ENCODE measurements at places on chromosomes 16 and 17.

DNA sequence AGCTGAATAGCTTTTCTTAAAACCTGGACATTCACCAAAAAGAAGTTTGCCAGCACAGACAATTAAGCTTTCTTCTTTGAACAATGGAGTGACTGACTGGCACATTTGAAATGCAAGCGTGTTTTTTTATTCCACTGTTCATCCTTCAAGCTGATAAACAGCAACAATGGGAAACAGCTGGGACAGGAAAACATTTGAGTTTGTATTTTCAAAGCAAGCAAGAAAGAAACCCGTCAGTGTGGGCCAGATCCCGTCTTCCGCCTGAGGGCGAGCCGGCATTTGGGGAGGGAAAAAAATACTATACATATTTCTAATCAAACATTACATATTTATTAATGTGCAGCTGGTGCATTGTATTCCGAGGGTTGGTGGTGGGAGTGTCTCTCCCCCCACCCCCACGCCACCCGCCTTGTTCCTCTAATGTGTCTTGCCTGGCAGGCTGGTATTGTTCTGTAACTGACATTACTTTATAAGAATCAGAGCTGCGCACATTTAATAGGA is 94.3 kb downstream of the CYLD start:
- peak; percentile 35 for DNase-seq

DNA sequence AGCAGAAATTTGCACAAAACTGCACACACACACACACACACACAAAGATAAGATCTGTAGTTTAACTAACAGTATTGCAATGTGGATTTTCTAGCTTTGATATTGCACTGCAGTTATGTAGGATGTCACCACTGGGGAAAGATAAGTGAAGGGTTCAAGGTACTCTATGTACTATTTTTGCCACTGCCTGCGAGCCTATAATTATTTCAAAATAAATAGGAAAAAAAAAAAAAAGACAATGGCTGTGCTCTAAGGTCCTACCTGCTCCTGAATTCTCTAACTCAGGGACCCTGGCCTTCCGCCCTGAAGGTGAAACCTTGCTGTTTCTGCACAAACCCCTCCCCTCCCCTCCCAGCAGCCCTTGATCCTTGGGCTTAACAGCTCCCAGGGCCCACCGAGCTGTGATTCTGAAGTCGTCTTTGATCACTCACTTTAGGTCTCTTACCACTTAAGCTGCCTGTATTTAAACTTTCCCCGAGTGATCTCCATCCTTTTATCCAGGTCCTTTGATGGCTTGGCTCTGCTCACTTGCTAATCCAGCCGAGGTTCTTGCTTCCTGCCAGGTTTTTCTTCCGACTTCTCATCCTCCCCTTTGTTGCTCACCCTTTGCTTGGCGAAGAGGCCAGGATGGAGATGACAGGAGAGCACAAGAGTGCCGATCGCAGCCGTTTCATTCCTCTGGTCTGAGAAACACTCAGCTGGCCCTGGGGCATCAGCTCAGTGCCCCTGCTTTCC is 37.7 kb downstream of the TMEM114 start:
- DNase-seq, result no peak

DNA sequence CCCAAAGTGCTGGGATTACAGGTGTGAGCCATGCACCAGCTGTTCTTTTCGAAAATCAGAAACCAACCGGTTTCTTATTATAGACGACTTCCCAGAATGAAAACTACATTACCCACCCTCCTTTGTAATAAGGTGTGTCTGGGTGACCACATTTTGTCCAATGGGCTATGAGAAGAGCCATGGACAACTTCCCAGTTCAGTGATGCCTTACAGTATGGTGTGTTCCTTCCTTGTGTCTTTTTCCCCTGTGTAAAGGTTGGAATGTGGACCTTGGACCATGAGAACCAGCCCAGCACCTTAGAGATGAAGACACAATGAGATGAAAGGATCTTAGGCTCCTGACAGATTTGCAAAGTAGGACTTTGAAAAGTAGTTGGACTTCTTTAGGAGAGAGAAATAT is 85.0 kb upstream of the ATF7IP2 start:
- DNase-seq, result no peak

- DNase-seq, result no peak
Measured at GRCh38 chr17:44359458-44360143, 4.1 kb downstream of the FAM171A2 start.

GRCh38 chr16:1099189-1100083 is 3.4 kb upstream of the C1QTNF8 start:
- no peak for DNase-seq

- no peak for DNase-seq
Measured at GRCh38 chr17:82658796-82659452, 10.7 kb upstream of the WDR45B start.

GRCh38 chr16:1109648-1110047 is 13.6 kb upstream of the C1QTNF8 start:
- DNase-seq, result no peak

GRCh38 chr16:62475573-62475972 is 439.3 kb upstream of the CDH8 start:
- no peak for DNase-seq

DNA sequence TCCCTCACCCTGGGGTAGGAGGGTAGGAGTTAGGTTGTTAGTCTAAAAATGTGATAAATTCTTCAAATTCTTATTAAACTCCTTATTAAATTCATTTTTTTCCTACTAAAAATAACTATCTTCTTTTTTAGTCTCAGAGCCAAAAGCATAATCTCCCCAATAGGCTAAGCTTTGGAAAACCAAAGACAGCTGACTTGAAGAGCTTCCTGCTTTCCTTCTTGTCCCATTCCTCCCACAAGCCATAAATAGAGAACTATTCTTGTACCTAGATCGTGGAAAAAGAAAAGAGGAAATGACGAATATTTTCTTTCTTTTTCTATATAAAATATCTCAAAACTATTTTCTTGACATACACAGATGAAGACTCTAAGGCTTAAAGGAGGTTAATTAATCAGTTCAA is 486.9 kb downstream of the CDH8 start:
- no peak for DNase-seq

- DNase-seq, result no peak
Measured at GRCh38 chr17:17605083-17605728, 13.7 kb upstream of the PEMT start.

DNA sequence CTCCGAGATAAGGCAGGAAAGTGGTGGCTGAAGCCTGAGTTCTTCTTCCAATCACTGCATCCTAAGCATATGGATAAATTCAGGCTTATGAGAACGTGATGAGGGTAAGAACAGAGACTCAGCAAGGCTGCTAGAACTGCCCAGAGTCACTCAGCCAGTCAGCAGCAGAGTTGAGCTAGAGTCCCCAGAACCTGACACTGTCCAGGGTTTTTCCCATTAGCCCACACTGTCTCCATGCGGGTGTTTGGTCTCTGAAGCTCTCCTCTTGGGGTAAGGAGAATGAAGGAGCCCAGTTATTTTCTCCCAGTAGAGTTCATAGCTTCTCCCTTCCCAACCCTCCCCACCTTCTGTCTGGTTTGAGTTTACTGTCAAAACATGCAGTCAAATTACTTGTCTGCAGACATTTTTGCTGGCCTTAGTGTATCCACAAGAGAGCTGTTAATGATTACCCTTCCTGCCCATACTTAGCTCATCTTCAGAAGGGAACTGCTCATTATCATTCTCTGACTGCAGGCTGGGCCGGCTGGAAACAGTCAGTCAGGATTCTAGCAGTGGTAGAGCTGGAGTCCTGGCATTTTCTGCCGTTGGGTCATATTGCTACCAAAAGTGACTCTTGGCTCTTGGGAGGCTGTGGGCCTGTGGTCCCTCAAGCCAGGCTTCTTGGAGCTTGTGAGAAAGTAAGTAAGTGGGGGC is 460.0 kb downstream of the HS3ST3B1 start:
- no peak for DNase-seq

DNA sequence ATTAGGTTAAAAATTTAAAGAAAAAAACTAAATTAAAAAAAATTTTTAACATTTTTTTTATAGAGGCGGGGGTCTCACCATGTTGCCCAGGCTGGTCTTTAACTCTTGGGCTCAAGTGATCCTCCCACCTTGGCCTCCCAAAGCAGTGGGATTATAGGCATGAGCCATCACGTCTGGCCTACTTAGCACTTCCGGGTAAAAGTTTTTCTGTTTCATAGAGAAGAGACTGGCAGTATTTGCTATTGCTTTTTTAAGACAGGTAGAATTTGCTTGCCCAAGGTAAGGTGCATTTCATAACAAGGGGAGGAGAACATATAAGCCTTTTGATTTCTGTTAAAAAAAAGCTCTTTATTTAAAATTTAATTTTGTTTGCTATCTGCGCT is 12.0 kb upstream of the HAPSTR1 start:
- DNase-seq, result no peak

DNA sequence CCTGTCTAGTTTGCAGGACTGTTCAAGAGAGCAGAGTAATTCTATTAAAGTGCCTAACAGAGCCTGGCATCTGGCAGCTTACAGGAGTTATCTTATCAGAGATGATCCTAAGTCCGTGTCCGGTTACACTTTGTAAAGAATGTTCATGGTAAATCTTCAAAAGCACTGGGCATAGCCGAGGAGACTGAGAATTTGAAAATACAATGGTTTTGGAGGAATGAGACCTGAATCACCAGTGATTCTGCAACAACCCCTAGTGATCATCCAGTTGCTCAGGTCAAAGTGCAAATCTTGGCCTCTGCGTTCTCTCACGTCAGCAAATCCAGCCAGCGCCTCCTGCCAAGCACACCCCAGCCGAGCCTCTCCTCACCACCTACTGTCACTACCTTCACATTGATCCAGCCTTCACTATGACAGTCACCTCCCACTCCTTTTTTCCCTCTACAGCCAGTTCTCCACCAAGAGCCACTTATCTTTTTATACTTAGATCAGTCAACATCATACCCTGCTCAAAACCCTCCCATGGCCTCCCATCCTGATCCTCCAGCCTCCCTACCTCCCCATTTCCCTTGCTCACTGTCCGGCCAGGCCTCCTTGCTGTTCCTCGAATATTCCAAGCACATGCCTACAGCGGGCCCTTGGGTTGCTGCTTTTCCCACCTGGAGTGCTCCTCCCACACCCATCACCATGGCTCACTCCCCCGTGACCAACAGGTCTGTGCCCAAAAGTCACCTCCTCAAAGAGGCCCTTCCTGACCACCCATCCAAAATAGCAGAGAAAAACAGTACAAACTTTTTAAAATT is 57.4 kb upstream of the ERN1 start:
- DNase-seq, result no peak

DNA sequence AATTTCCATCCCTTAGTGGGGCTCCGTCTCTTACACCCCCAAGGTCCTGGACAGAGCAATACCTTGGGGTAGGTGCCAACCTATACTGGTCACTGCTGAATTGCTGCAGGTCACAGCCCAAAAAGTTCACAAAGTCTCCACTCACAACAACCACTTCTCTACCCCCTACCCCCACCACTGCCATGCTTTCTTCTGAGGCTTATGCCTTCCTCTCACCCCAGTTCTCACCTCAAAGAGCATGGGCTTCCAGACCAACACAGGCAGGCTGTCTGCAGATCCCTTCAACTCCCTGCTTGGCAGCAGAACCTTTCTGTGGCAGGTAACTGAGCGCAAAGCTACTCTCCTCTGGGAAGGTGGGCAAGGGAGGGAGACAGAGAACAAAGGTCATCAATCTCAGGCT is 35.5 kb downstream of the C16orf78 start:
- no peak for DNase-seq

GRCh38 chr17:41987642-41988041 is 21.0 kb downstream of the CNP start:
- no peak for DNase-seq

DNA sequence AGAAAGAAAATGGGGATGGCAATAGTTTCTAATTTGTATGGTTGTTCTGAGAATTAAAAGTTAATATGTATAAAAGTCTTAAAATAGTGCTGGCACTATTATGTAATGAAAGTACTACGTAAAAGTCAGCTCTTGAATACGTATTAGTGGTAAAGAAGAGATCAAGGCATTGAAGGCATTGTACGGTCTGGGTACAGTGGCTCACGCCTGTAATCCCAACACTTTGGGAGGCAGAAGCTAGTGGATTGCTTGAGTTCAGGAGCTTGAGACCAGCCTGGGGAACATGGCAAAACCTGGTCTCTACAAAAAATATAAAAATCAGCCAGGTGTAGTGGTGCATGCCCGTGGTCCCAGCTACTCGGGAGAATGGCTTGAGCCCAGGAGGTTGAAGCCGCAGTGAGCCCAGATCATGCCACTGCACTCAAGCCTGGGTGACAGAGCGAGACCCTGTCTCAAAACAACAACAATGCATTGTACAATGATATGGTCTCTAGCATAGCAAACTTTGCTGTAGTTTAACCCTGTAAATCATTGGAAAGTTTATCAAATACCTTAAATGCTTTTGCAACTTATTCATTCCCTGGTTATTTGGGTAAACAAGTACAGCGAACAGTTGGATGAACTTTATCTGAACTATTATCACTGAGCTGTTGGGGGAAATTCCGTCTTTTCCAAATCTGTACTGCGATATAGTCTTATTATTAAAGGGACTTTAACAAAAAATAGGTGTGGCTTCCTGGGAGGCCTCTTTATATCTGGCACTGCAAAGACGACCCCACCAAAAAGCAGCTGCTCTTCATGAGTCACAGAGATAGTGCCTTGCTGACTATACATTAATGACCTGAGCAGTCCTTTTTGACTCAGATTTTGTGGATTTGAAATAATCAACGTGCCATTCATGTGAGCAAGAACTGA is 73.6 kb downstream of the GPRC5B start:
- no peak for DNase-seq

DNA sequence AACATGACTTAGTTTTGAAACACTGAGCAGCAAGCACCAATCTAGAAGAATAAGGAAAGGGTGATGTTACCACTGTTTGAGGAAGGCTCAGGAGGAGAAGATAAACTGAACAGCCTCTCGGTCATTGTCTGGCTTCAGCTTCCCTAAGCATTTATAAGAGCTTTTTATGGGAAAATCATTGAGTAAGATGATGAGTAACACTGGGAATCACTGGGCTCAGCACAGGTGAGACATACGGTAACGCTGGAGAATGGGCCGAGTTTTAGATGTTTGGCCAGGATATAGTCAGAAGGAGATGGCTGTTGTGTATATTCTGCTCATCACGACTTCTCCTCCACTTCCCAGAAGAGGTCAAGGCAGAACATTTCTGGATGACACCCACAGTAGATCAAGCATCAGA is 42.2 kb upstream of the ALOX12 start:
- DNase-seq, result no peak

- no peak for DNase-seq
Measured at GRCh38 chr16:69610356-69610755, 44.6 kb downstream of the NFAT5 start.

- DNase-seq, result peak; percentile 93
Measured at GRCh38 chr17:10616502-10617119, 40.5 kb downstream of the MYH3 start.

DNA sequence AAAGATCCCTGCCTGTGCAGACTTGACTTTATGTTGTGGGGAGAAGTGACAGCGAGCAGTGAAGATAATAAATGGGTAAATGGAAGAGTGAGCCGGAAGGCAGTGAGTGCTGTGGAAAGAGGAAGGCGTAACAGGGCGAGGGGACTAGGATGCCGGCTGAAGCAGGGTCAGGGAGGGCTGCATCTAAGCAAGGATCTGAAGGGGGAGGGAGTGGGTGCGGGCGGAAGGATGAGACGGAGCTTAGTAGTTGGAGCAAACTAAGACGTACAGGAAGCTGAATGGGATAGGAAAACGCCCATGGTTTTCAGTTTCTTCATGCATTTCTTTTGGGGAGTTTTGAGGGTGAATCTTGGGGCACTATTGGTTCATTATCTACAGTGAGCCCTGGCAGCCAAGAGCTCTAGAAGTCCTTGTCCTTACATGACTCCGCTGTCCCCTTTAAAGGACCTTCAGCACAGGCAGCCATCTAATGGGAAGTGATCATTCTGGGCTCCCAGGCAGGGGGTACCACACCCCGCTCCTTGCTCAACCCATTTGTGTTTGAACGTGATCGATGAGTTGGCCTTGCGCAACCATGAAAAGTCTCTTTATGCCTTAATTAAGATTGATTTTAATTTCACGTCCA is 10.4 kb upstream of the NAT9 start:
- no peak for DNase-seq

All from head of caudate nucleus (tissue), 42 donors.